Caki2 (cell line): ENCODE measurements at places on chromosomes 3 and 15. TPM values are rescaled to one million over a fixed set of nuclear protein-coding genes. Genes with fewer than 3 reads are reported as not detected.

GRCh38 chr3:50248387-50248786 is 12.4 kb downstream of the GNAI2 start:
- no peak for DNase-seq

GOLGA6D gene
- total RNA-seq, result not detected in 2 replicates

GRCh38 chr15:91182101-91182500 is 82.0 kb downstream of the SV2B start:
- DNase-seq, result no peak

DNA sequence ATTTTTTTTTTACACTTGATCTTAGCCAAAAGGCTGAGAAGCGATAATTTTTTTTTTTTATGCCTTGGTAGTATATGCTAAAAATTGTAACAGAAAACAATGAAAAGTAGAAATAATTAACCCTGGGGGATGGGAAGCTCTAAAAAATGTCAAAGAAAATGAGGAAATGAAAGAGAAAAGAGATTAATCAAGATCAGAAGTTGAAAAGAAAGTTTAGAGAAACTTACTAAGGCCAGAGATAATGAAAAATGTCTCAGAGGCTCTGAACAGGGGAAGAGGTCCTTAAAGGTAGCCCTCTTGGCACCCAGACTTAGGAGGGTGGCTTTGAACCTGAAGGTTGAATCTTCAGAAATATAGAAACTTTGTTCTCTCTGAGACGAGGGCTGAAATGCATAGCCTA is 58.6 kb upstream of the ZBED2 start:
- DNase-seq, result no peak

GRCh38 chr15:26773917-26774316 is 1.1 kb upstream of the GABRB3 start:
- DNase-seq, result no peak

TMEM207 gene
- total RNA-seq, result not detected in 2 replicates

DNA sequence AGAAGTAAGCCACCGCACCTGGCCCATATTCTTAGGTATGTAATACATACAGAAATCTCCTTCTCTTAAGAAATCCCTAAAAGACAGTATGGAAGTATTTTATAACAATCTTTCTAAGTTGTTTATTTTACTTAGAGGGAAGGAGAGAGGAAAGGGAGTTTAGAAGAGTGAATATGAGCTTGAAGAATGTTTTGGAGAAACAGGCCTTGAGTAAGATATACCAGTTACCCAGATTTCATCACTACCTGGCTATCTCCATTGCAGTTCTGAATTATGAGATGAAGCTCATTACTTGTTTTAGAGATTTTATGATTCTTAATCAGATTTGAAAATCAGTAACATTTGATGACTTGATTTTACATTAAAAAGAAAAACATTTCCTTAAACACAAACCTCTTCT is 71.9 kb downstream of the DCUN1D1 start:
- DNase-seq, result no peak

DNA sequence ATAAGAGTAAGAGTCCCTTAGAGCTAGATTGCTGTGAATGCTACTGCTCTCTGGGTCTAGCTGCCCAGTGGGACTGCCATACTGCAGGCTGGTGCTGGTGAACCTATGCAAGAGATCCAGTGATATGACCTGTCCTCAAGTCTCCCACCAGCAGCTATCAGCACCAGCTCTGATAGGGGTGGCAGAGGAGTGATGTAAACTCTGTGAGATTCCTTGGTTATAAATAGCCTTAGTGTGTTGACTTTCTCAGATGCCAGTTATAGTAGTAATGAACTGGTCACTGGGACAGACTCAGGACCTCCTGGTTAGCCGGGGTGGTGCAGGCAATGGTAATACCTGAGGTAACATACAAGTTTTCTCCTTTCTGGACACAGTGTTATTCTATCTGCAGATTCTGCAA is 194.9 kb upstream of the MANF start:
- DNase-seq, result no peak

CFAP100 gene
- not detected in 2 replicates for total RNA-seq

DNA sequence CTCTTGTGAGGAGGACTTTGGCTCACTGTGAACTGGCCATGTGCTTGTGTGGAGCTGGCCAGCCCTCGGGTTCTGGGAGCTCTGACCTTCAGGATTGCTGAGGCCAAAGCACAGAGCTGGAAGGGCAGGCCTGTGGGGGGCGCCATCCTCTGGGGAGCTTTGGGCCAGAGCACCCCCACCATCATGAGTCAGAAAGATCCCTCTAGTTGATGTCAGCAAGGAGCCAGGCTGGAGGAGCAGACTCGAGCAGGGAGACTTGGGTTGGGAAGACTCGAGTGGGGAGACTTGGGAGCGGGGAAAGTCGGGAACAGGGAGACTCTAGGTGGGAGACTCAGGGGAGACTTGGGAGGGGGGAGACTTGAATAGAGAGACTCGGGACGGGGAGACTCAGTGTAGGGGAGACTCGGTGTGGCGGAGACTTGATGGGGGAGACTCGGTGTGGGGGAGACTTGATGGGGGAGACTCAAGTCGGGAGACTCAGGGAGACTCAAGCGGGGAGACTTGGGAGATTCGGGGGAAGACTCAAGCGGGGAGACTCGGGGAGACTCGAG is 37.7 kb upstream of the PLXNA1 start:
- DNase-seq, result no peak

GHRL gene
- not detected in 2 replicates for total RNA-seq
